ENCODE measurements at places on chromosomes 6 and 20. TPM values are rescaled to one million over a fixed set of nuclear protein-coding genes. Genes with fewer than 3 reads are reported as not detected.

Gene ENPP3
- total RNA-seq, result not detected

Gene MACROD2
- total RNA-seq, result 2.9 TPM

DNA sequence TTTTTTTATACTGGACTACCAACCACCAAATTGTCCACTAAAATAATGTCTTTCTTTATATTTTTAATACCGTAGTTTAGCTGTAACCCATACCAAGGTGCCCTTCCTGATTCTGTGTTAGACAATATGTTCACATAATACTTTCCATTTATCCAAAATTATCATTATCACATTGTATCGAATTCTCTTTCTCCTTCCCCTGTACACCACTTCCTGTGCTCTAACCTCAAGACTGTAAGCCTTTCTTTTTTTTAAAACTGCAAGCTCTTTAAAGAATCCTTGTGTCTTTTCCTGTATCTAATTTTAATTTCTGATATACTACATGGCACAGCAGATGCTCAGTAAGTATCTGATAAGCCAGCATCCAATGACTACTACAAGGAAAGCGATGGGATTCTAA is 917.5 kb downstream of the EYS start:
- DNase-seq, result no peak
- no peak overlapping the region for H3K27ac ChIP-seq
- no peaks in the 10 kb centered on the region for H3K36me3 ChIP-seq

- H3K4me1 ChIP-seq, result no peaks in the 10 kb centered on the region
- no peak overlapping the region for H3K4me3 ChIP-seq
- DNase-seq, result no peak
- no peak overlapping the region for H3K27ac ChIP-seq
- no peaks in the 10 kb centered on the region for H3K36me3 ChIP-seq
Observed at GRCh38 chr6:3940703-3941102, 91.5 kb downstream of the FAM50B start.

DNA sequence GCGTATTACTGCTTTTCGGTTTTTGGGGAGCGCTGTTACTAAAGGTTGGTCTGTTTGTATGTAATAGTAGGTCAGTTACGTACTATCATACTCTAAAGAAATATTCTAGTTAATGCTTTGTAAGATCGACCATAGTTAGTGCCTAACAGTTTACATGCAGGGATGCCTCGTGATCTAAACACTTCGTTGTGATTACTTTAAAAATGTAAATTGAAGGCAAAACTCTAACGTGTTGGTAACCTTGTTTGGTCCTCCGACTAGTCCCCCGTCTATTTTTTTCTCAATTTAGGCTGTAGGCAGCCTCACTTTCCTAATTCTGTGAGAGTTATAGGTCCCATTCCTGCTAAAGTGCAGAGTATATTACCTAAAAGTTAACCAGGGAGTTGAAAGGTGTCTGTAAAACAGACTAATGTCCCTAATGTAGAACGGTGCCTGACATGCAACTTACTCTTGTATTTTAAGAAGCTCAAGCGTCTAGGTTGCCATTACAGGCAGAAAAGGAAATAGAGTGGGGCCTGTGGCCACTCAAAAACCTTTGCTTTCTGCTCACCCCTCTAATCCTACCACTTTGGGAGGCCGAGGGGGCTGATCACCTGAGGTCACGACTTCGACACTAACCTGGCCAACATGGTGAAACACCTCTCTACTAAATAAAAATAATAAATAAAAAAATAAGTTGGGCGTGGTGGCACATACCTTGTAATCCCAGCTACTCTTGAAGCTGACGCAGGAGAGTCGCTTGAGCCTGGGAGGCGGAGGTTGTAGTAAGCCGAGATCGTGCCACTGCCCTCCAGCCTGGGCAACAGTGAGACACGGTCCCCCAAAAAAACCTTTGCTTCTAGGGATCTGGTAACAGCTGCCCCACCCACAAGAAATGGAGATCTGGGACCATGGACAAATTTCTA is 37.8 kb downstream of the HFE start:
- H3K36me3 ChIP-seq, result peaks cover 3% of the 10 kb centered on the region
- H3K4me3 ChIP-seq, result peak overlapping the region; percentile 83
- peak overlapping the region; percentile 89 for H3K27ac ChIP-seq

- H3K27me3 ChIP-seq, result no peaks in the 10 kb centered on the region
- H3K27ac ChIP-seq, result no peak overlapping the region
- DNase-seq, result no peak
- no peak overlapping the region for H3K4me3 ChIP-seq
- no peaks in the 10 kb centered on the region for H3K4me1 ChIP-seq
Observed at GRCh38 chr6:126447367-126447766, 107.5 kb downstream of the CENPW start.

Gene SIGLEC1
- 0.05 TPM for total RNA-seq

DNA sequence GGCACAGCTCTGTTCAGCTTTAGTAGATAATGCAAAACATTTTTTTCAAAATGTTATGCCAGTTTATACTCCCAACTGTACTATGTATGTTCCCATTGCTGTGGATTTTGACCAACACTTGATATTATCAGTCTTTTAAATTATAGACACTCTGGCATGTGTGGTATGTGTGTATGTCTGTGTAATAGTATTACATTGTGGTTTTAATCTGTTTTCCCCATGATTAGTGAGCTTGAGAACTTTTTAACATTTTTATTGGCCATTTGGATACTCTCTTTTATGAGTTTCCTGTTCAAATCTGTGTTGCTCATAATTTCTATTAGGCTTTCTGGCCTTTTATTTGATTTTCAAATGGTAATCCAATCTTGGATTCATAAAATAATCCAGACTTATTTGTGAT is 69.2 kb upstream of the TXNDC5 start:
- H3K36me3 ChIP-seq, result no peaks in the 10 kb centered on the region
- no peak overlapping the region for H3K27ac ChIP-seq
- no peak overlapping the region for H3K4me3 ChIP-seq
- no peaks in the 10 kb centered on the region for H3K4me1 ChIP-seq
- H3K27me3 ChIP-seq, result no peaks in the 10 kb centered on the region

GRCh38 chr6:77456531-77457248 is 6.6 kb downstream of the HTR1B start:
- H3K36me3 ChIP-seq, result no peaks in the 10 kb centered on the region
- DNase-seq, result no peak
- no peaks in the 10 kb centered on the region for H3K27me3 ChIP-seq
- no peak overlapping the region for H3K4me3 ChIP-seq
- H3K4me1 ChIP-seq, result no peaks in the 10 kb centered on the region

Gene GHRH
- total RNA-seq, result not detected

DNA sequence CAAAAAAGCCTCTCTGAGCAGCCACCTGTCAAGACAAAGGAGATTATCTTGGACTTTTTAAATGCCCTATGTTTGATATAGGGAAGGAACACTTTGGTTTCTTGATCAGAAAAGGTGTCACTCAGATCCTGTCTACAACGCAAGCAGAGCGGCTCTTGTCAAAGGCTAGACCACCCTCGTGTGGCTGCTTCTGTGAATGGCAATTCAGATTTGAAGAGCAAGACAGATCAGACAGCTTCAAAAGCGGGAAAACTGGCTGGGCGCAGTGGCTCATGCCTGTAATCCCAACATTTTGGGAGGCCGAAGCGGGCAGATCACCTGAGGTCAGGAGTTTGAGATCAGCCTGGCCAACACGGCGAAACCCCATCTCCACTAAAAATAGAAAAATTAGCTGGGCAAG is 10.1 kb upstream of the NXT1 start:
- no peaks in the 10 kb centered on the region for H3K27me3 ChIP-seq
- no peak overlapping the region for H3K27ac ChIP-seq
- DNase-seq, result no peak
- no peak overlapping the region for H3K4me3 ChIP-seq
- no peaks in the 10 kb centered on the region for H3K4me1 ChIP-seq
